ENCODE measurements at places on chromosomes 12 and 14. TPM values are rescaled to one million over a fixed set of nuclear protein-coding genes. Genes with fewer than 3 reads are reported as not detected.

GRCh38 chr12:82955043-82955442 is 268.3 kb downstream of the TMTC2 start:
- DNase-seq: no peak

DNA sequence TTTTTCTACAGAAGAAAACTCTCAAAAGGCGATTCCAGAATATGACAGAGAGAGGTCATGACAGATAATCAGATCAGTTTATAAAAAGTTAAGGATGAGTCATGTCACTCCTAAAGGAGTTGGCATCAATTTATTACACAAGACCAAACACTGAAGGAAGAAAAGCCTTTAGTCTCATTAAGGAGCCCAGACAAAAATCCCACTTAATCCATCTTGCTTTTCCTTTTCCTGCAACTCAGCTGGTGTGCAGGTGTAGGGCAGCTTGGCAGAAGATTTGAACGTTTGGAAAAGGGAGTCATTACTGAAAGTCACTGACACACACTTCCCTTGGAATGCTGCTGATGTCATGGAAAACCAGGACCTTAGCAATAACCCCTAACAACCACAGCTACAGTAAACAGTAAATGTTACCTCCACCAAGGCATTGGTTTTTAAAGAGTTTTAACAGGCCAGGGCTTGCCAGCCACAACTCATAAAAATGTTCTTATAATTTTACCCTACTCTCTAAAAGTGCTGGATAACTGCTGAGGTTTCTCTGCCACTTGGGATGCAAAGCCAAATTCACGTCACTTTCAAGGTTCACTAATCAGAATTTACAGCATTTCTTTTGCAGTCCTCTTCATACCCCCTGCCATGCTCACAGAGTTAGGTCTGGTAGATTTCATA is 320.6 kb downstream of the RAD51B start:
- DNase-seq: peak; percentile 96

- DNase-seq: no peak
Observed at GRCh38 chr12:18953505-18953904, 176.0 kb upstream of the PLEKHA5 start.

DNA sequence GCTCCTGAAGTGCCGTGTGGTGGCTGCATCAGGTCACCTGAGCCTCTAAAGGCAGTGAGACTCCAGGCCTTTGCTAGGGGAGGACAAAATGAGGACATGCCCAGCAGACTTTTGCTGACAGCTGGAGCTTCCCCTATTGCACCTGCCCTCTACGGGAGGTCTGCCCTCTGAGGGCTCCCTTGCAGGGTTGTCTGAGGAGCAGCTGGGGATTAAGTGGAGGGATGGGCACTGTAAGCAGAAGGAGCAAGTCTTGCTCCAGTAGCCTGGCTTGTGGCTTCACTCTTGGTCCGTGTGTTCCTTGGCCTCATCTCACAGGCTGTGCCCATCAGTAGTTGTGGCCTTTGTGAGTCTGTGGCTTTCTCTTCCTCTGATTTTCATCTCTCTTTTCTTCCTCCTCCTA is 66.9 kb upstream of the NRXN3 start:
- no peak for DNase-seq

GRCh38 chr14:105060751-105061427 is 4.3 kb downstream of the GPR132 start:
- DNase-seq: no peak

GRCh38 chr12:59574406-59574805 is 21.4 kb upstream of the SLC16A7 start:
- no peak for DNase-seq

- DNase-seq: no peak
Observed at GRCh38 chr12:123061441-123062205, 81.1 kb downstream of the ARL6IP4 start.

DNA sequence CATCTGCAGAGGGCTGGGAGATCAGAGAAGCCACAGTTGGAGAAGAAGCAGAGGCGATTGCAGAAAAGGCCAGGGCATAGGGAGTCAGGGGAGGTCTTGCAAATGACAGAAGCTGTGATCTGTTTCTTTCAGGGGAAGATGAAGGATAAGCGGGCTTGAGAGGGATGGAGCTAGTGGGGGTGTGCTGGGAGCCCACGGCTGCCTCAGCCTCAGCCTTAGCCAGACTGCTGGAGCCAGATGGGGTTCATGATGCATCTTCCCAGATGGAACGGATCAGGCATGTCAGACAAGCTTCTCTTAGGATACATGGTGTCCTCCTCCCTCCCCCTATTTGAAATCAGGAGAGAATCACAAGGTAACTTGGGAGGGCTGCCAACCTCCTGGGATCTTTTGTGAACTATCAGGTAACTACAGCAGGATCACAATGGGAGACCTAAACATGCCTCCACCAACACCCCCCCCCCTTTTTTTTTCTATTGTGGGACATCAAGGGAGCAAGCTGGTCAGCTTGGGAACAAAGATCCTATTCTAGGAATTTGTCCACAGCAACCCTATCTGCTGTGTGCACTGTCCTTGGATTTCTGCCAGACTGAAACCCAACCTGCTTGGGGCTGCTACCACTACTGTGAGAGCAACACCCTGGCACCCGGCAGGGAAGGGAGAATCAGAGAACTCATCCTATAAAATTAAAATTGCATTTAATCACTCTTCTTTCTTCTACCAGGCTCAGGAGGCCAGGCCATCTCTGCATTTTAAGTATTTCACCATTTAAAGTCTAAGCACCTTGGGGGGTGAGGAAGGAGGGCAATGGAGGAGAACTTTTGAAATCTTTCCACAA is 10.7 kb upstream of the ATP2A2 start:
- DNase-seq: peak; percentile 51

DNA sequence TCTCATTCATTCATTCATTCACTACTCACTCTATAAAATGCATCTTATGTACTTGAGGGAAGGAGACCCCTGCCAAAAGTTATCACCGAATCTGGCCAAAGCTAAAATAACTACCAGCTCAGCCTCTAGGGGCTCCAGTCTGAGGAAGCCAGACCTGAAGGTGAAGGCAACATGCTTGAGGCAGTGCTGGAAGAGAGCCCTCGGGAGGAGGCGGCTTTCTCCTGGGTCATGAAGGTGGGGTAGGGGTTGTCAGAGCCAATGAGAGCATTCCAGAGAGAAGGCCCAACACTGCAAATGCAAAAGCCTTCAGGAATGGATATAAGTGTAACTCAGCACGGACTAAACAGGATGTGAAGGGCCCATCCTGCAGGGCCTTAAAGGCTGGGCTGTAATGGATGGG is 62.4 kb downstream of the GSC start:
- no peak for DNase-seq

DNA sequence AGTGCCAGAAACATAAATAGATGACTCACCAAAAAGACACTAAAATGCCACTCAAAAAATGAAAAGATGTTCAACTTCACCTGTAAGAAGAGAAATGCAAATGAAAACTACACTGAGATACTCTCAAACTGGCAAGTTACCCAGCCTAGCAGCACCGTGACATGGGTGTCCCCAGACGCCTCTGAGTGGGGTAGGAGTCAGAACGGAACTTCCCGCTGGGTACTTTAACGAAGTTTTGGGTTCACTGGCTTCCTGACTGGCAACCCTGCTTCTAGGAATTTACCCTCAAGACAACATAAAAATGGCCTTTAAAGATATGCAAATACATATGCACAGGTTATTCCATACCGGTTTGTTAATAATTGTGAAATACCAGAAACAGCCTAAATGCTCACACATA is 52.6 kb downstream of the RIMBP2 start:
- DNase-seq: no peak

GRCh38 chr12:75684678-75685616 is 173.5 kb upstream of the KRR1 start:
- peak; percentile 98 for DNase-seq

DNA sequence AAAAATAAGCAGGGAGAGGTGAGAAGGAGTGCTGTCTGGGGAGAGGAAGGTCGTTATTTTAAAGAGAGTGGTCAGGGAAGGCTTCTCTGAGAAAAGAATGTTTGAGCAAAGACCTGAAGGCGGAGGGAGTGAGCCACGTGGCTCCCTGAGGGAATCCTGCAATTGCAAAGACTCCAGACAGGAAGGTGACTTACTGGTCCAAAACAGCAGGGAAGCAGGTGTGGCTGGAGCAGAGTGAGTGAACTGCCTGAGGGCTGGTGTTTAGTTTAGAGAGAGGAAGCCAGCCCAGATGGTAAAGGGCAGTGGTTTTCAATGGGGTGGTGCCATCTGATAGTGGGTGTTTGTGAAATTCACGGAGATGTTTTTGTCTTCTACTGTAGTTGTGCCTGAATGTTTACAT is 58.8 kb upstream of the LTA4H start:
- DNase-seq: peak; percentile 19

- no peak for DNase-seq
Observed at GRCh38 chr12:57822392-57823130, 4.0 kb upstream of the AVIL start.

DNA sequence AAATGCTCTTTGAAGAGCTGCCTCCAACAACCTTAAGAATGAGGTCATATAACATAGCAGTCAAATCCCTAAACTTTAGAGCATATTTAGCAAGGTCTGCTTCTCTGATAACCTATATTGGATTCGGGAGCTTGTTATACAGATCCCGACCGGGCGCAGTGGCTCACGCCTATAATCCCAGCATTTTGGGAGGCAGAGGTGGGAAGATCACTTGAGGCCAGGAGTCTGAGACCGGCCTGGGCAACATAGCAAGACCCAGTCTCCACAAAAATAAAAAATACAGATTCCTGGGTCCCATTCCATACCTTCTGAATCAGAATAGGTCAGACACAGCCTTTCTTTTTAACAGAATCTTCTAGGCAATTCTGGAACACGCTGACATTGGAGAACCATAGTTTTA is 46.7 kb downstream of the SPRING1 start:
- DNase-seq: no peak

DNA sequence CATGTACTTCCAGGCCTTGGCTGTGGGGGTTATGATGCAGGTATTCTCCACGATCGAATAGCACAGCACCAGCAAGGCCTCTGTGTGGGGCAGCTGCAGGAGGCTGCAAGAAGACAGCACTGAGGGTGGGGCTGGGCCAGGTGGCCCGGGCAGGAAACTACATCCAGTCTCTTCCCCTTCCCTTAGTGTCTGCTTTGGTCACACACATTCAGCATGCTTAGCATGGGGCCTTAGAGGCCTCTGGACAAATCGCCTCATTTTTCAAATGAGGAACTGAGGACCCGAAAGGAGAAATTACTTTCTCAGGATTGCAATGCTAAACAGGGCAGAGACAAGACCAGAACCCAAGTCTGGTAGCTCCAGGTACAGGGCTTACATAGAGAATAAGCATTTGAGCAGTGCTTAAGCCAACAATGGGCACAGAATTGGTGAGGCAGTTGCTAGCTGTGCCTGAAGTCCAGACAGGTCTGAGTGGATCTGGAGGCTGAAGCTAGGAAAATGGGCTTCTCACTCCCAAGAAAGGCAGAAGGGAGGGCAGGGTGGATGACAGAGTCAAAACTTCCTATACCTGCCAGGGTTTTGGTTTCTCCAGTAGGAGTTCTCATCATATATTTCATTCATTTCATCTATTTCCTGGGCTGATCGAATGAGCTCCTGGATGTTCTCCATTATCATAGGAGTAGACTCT is 3.5 kb downstream of the ACRBP start:
- DNase-seq: no peak

DNA sequence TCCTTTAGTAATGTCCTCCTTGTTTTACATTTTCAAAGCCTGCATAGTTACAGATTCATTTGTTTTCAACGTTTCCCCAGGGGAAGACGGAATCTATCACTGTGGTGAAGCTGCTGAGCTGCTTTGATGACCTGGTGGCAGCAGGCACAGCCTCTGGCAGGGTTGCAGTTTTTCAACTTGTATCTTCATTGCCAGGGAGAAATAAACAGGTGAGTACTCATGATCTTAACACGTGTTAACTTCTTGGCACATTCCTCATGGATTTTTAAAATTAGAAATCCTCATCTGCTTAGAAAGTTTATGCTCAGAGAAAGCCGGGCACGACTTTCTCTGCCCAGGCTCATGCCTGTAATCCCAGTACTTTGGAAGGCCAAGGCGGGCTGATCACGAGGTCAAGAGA is 44.5 kb downstream of the TECPR2 start:
- no peak for DNase-seq

- no peak for DNase-seq
Observed at GRCh38 chr12:83168751-83169150, 482.0 kb downstream of the TMTC2 start.

- DNase-seq: no peak
Observed at GRCh38 chr14:99260587-99261551, 11.1 kb downstream of the BCL11B start.

GRCh38 chr14:74577247-74577947 is 34.6 kb downstream of the LTBP2 start:
- peak; percentile 36 for DNase-seq

DNA sequence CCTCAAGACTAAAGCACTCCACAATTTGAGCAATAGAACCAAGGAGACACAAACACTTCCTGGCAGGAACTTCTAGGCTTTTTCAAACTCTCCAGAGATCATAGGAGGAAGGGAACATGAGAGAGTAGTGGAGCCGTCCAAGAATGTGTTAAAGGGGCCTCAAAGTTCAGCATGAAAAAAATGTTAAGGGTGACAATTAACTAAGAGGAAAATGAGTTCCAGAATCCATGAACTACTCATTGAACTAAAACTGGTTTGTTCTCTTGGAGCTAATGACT is 122.0 kb downstream of the WIF1 start:
- no peak for DNase-seq

GRCh38 chr14:59727073-59727661 is 143.4 kb downstream of the RTN1 start:
- no peak for DNase-seq

Gene IGF1
- total RNA-seq: 1.3 TPM

Gene MYF6
- total RNA-seq: under 0.01 TPM

Gene ARF3
- total RNA-seq: 28.1 TPM

Gene CCDC197
- total RNA-seq: not detected

Gene KRT75
- not detected for total RNA-seq

Gene ACOT6
- total RNA-seq: not detected

Gene EIF2S3B
- 1.8 TPM for total RNA-seq

Gene PTPRR
- under 0.01 TPM for total RNA-seq

Gene KLRC1
- total RNA-seq: not detected

Gene IGFBP6
- 973 TPM for total RNA-seq

Gene KCNA5
- total RNA-seq: not detected

Gene CISTR
- not detected for total RNA-seq

Gene PLCZ1
- total RNA-seq: not detected

Gene B4GALNT1
- total RNA-seq: 0.51 TPM
